ENCODE measurements at places on chromosomes 3 and 15.

GRCh38 chr15:64464276-64465005, 4.1 kb downstream of the ZNF609 start:
- DNase-seq, result no peak

DNA sequence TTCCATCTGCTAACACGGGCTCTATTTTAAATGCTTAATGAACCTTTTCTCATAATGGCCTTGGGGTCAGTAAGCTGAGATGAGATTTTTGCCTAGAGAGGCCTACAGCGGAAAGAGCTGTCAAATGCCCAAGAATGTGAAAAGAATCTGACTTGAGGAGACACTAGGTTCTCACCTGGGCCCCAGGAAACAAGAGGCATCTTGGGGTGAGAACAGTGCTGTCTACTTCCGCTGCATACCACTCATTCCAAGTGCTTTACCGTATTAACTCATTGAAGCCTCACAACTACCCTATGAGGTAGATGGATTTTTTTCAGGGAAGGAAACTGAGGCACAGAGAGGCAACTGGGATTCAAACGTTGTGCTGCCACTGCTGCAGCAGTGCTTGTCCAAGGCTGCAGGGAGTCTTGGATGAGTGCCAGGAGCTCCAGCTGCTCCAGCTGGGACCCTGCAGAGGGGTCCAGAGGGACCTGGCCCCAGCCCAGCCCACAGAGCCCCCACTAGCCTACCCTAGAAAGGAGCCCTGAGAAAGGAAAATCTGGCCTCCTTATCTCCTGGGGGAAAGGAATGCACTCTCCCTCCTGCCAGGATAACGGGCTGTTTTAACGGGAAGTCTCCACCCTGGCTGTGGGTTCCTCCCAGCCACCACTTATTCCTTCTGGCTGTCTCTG, 68.4 kb downstream of the SLC12A8 start:
- DNase-seq, result peak; percentile 62

DNA sequence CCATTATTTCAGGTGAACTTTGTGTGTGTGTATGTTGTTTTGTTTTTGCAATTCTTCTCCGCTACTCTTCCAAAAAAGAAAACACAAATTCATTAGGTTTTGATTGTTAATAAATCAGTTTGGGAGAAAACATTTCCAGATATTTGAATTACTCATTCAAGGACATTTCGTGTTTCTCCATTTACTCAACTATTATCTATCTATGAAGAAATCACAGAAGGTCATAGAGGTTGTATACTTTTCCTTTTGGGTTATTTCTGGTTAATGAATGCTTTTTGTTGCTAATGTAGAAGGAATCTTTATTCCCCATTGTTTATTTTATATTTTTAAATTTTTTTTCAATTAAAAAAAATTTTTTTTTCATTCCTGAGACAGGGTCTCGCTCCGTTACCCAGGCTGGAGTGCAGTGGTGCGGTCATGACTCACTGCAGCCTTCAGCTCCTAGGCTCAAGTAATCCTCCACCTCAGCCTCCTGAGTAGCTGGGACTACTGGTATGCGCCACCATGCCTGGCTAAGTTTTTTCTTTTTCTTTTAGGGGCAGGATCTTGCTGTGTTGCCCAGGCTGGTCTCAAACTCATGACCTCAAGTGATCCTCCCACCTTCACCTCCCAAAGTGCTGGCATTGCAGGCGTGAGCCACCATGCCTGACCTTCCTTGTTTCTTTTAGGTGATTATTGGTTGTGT, 28.4 kb downstream of the IGF1R start:
- DNase-seq, result no peak

DNA sequence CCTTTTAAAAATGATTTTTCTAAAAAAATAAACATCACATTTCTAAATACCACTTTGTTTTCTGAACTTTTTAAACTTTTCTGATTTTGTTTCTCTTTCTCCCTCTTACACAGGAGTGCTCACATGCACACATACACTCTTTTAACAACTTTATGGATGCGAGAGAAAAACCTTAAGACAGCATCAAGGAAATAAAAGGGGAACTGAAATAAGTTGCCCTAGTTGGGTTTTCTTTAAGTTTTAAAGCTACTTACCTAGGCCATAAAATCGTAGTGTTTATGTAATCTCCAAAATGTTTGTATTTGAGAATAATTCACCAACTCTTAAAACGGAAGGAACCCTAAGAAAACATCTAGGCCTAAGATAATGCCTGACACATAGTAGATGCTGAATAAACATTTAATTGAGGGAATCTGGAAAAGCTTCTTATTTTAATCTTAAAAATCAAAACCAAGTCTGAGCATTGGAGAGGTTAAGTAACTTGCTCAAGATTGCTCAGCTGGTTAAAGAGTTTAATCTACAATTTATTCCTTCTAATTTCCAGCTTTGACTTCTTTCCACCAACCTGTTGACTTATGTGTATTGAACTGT, 1.2 kb upstream of the BBX start:
- DNase-seq, result no peak

- DNase-seq, result no peak
Measured at GRCh38 chr15:76169911-76170800, 110.4 kb downstream of the TMEM266 start.

DNA sequence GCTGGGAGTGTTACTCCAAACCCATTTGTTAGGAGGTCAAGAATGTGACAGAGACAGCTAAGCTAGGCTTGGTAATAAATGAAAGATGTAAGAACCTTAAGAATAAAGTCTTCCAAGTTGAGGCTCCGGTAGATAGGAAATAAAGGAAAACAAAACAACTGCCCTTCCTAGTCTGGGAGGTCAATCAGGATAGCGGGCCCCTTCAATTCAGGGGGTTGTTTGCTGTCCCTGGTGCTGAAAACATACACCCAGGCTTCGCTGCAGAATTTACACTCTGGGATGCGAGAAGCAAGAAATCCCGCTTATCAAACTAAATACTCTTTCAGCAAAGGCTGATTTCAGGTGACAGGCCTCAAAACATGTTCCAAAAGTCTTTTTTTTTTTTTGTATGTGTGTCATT, 393.4 kb downstream of the NTRK3 start:
- no peak for DNase-seq

DNA sequence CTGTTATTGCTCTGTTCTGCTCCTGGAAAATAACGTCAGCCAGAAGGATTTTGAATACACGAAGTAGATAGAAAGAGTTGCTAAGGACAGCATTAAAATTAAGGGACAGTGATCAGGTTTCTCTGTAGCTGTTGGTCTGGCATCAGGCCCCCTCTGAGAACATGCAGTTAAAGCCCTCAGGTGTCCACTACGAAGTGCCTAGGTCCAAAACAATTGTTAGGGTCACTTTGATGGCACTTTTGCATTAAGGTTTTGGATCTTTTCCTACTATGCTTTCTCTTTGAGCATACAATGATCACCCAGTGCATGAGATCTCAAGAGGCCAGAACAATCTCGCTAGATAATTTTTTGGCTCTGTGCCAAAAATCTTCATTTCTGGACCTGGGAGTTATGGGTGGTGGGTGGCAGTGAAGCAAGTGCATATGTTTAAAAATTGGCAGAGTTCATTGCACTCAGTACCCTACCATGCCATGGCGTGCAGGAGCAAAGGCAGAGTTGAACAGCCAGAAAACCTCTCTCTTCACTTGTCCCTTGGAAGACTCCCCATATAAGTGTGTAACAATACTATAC, 797.6 kb downstream of the ROBO2 start:
- no peak for DNase-seq

DNA sequence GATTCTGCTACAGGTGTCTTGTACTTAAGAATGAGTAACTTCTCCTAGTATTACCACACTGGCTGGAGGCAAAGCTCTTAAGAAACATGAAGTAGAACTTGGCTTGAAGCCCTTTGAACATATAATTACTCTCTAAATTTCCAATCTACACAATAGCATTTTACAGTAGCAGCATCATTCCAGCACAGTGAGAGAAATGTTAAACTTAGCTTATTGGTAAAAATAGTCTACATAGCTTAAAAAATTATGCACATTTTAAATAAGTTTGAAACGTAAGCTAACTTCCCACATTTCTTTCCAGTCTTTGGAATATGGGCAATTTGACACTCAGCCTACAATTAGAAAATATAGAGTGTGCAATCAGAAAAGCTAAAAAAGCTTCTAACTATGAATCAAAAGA, 32.8 kb upstream of the TOP2B start:
- DNase-seq, result no peak

DNA sequence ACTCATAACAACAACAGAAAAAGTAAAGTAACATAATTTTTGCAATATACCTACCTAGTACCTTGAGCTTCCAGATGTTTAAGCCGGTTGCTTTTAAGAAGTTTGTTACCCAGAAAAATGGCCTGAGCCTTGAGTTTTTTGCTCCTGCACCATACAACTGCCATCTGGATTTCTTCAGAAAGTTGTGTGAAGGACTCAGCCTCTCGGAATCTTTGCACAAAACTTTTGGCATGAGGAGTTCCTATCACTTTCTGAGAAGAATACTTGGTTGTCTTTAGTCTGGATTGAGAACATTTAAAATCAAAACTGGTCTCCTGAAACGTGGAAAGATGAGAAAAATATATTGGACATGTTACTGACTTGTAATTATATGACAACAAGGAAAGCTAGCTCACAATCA, 17.3 kb downstream of the GTPBP8 start:
- DNase-seq, result no peak

DNA sequence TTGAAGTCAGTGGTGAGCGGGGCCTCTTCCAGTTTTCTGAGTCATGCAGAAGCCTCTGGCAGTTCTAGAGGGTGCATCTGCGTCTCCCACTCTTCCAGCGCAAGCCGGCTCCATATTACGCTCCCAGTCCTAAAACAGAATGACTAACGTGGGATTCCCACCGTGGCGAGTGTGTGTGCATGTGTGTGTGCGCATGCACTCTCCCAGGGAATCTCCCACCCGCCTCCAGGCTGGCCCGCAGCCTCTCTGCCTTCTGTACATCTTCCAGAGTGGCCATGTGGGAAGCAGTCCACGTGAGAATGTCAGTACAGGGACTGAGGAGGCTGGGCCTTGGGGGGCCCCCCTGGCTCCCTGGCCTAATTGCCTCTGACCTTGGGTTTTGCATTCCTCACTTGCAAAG, 87.7 kb downstream of the LSM3 start:
- no peak for DNase-seq

DNA sequence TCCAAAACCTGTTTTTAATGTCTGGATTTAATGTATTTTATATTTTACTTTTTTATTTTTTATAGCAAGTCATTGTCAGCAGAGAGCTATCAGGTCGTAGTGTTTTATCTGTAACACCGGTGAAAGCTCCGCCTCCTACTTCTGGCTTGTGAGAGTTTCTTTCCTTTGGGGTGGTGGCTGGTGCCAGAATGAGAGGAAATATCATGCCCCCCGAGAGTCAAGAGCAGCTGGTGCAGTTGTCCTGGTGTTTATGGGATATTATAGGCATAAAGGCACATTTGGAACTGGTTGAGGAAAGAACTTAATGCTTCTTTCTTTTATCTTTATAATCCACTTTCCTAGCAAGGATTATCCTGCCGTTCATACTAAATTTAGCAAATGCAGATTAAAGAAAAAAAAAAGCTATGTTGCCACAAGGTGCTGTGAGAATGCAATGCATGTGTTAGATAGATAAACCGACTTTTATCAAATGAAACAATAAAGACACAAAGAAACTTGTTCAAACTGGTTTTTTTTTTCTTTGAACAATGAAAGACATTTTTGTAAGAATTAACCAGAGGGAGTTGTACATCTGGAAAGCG, 260.1 kb upstream of the PLSCR5 start:
- DNase-seq, result no peak

DNA sequence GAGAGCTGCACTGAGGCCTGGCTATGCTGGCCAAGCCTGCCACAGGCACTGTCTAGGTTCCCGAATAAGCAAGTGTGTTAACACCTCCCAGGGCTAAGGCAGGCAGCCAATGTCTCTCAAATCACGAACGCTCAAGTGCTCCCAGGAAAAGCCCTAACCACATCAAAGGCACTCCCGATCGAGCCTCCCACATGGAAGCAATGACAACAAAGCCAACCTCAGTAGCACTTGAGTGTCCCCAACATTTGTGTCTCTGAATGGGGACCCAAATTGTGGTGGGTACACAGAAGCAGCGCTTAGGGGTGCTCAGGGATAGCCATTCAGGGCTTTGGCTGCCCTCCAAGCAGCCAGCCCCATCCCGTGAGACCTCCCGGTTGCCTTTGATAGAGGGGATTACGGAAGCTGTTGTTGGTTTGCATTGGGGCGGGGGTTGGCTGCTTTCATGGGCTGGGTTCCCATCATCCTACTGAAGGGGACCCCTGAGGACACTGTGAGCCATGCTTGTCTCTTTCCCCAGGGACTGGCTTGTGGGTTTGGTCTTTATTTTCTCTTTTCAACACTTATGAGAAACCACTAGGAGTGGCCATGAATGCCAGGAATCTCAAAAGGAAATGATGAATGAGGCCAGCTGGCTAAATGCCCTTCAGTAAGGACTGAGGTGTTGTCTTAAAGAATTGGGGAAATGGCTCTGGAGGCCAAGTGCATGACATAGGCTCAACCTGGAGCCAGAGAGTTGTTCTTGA, 234.1 kb upstream of the FEZF2 start:
- no peak for DNase-seq

DNA sequence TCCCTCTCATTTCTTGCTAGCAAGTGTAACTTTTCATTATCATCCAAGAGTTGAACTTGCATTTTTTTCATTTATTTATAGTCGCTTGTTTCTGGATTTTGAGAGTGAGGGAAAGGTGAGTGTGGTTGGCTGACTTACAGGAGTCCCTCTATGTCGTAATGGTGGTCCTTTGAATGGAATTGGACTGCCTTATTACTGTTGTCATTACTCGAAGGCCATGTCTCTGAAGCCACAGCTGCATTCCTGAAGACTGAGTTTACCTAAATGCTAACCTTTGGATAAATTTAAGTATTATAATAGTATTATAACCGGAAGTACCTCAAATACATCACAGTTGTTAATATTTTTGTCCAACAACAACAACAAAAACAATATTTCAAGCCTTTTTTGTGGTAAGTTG, 488.9 kb downstream of the GABRG3 start:
- DNase-seq, result no peak

GRCh38 chr3:132283440-132283839, 33.8 kb upstream of the ACP3 start:
- DNase-seq, result peak; percentile 63

- DNase-seq, result no peak
Measured at GRCh38 chr15:99139276-99139675, 34.4 kb downstream of the SYNM start.

Measured in ELF-1 (cell line).